Lower lobe of right lung (tissue), 2 donors: ENCODE measurements at places on chromosomes 5 and 9. TPM values are rescaled to one million over a fixed set of nuclear protein-coding genes. Genes with fewer than 3 reads are reported as not detected.

Gene PTCD2
- 5.9 TPM for total RNA-seq

Gene DNAI1
- total RNA-seq: 13.5 TPM

GRCh38 chr5:38473008-38473407, 83.4 kb downstream of the LIFR start:
- no peak overlapping the region for H3K4me3 ChIP-seq
- H3K36me3 ChIP-seq: peaks cover 4% of the 10 kb centered on the region
- H3K27ac ChIP-seq: no peak overlapping the region
- DNase-seq: no peak
- peaks cover 12% of the 10 kb centered on the region for H3K4me1 ChIP-seq

- H3K4me3 ChIP-seq: no peak overlapping the region
- H3K4me1 ChIP-seq: no peaks in the 10 kb centered on the region
- H3K27me3 ChIP-seq: no peaks in the 10 kb centered on the region
- DNase-seq: peak; percentile 57
- no peaks in the 10 kb centered on the region for H3K36me3 ChIP-seq
These were observed 170.3 kb downstream of the PDZD2 start for GRCh38 chr5:31809050-31809870.

Gene PFDN1
- total RNA-seq: 47.1 TPM

DNA sequence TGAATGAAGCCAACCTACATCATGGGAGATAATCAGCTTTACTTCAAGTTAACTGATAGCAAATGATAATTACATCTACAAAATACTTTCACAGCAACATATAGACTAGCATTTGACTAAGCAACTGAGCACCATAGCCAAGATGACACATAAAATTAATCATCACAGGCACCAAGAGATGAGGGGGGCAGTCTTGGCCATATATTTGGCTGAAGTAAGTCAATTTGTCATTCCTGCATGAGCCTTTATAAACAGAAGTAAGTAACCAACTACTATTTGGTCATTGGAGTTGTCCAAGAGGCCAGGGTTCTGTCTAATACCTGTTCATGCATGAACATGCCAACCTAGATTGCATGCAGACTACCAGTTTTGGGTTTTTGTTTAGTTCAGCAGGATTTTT, 53.6 kb downstream of the PDCD1LG2 start:
- H3K27ac ChIP-seq: no peak overlapping the region
- peaks cover 3% of the 10 kb centered on the region for H3K4me1 ChIP-seq
- H3K4me3 ChIP-seq: no peak overlapping the region
- no peaks in the 10 kb centered on the region for H3K27me3 ChIP-seq

Gene OLFM1
- total RNA-seq: 24.1 TPM

DNA sequence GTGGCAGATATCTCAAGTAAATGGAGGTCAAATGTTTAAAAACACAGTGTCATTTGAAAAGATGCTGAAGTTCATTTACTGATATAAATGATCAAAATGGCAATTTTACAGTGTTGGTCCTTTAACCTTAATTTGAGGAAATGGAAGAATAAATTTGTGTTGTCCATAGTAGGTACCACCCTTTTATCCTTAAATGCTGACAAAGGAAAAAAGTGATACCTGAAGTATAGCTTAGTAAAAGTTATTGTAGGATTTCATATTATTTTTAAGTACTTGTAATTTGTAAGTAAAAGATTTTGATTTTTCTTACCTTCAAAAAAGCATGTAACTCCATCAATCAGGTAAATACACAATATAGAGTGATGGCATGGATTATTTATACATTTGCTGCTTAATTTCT, 166.6 kb upstream of the DAP start:
- no peaks in the 10 kb centered on the region for H3K4me1 ChIP-seq
- no peak overlapping the region for H3K4me3 ChIP-seq
- no peak for DNase-seq
- H3K27me3 ChIP-seq: no peaks in the 10 kb centered on the region
- H3K27ac ChIP-seq: no peak overlapping the region

Gene JAKMIP2
- 8.3 TPM for total RNA-seq

DNA sequence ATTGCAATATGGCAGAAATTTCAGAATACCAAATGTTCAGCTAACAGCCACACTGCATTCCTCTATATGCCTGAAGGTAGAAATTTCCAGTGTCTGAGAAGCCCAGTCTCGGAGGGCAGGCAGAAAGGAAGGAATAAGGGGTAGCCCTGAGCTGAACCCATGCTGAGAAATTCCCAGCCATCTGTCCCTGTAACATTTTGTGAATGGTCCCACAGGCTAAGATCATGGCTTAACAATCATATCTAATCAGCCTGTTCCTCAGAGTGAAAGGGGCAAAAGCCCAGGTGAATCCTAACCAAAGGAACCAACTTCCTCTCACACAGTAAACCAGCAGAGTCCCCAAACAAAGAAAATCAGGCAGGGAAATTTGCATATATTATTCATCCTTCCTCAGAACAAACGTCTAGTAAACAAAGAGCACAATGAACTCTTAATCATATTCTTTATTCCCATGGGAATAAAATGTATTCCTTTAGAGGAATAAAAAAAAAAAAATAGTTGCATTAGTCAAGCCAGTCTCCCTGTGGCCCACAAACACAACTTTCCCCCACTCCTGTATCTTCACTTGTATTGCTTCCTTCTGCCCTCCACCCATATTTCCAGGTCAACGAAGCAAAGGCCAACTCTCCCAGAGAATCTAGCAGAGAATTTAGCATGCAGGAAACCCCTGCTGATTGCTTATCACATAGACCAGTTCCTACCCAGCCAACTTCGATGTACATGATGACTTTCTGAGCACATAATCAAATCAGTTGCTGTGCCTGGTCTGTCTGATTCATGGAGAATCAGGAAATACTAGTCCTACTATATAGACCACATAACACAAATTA, 257.6 kb downstream of the FAM114A2 start:
- no peaks in the 10 kb centered on the region for H3K27me3 ChIP-seq
- no peak for DNase-seq
- H3K4me1 ChIP-seq: no peaks in the 10 kb centered on the region
- H3K4me3 ChIP-seq: no peak overlapping the region
- no peak overlapping the region for H3K27ac ChIP-seq
- no peaks in the 10 kb centered on the region for H3K36me3 ChIP-seq

DNA sequence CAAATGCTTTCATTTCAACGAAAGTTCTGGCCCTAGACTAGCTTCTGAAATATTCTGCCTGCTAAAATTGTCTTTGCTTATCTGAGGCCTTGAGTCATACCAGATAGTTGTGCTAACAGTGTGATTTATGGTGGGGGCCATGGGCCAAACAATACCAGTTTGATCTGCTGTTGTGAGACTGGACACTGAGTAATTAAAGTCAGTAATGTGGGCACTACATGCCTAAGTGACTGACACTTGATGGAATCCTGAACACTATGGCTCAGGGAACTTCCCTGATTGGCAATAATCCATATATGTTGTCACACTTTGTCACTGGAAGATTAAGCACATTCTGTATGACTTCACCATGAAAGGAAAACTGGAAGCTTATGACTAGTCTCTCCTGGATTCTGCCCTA, 127.6 kb upstream of the CYLC2 start:
- no peak for DNase-seq
- H3K36me3 ChIP-seq: no peaks in the 10 kb centered on the region
- no peak overlapping the region for H3K27ac ChIP-seq

DNA sequence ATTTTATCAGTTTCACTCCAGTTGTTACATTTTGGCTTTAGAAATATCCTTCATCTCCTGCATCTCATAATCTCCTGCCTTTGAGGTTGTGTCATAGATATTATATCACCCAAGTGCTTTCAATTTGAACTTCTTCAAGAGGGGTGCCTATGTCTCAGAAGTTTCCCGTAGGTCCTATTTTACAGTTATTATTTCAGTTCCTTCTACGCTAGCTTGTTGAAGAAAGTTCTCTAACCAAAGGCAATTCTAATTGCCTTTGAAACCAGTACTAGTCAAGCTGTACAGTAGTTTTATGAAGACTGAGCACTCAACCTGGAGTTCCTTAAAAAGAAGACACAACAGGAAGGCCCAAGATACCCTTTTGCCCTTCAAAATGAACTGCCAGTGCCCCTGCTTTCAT, 116.4 kb downstream of the ZCCHC7 start:
- no peak overlapping the region for H3K4me3 ChIP-seq
- H3K27ac ChIP-seq: no peak overlapping the region
- no peak for DNase-seq

GRCh38 chr5:143290125-143290524, 113.4 kb downstream of the NR3C1 start:
- DNase-seq: no peak
- peaks cover 4% of the 10 kb centered on the region for H3K4me1 ChIP-seq
- peaks cover 56% of the 10 kb centered on the region for H3K36me3 ChIP-seq
- H3K27me3 ChIP-seq: no peaks in the 10 kb centered on the region

GRCh38 chr9:99140685-99141314, 35.9 kb downstream of the TGFBR1 start:
- H3K36me3 ChIP-seq: peaks cover 63% of the 10 kb centered on the region
- DNase-seq: no peak
- peaks cover 21% of the 10 kb centered on the region for H3K4me1 ChIP-seq
- no peaks in the 10 kb centered on the region for H3K27me3 ChIP-seq
- H3K27ac ChIP-seq: no peak overlapping the region

- H3K4me3 ChIP-seq: peak overlapping the region; percentile 61
- H3K27ac ChIP-seq: peak overlapping the region; percentile 81
- peaks cover 32% of the 10 kb centered on the region for H3K27me3 ChIP-seq
- peak; percentile 90 for DNase-seq
- no peaks in the 10 kb centered on the region for H3K36me3 ChIP-seq
- H3K4me1 ChIP-seq: peaks cover 35% of the 10 kb centered on the region
These were observed 1.5 kb upstream of the SHC3 start for GRCh38 chr9:89179895-89180734.

Gene ALDH1A1
- total RNA-seq: 238 TPM

Gene PPIC
- total RNA-seq: 39.5 TPM

GRCh38 chr9:77575785-77576184, 72.3 kb downstream of the GNA14 start:
- no peak overlapping the region for H3K27ac ChIP-seq
- H3K4me3 ChIP-seq: no peak overlapping the region
- H3K36me3 ChIP-seq: no peaks in the 10 kb centered on the region
- H3K27me3 ChIP-seq: no peaks in the 10 kb centered on the region
- DNase-seq: no peak
- no peaks in the 10 kb centered on the region for H3K4me1 ChIP-seq

Gene CCL27
- total RNA-seq: not detected

Gene RNF183
- not detected for total RNA-seq

- H3K36me3 ChIP-seq: peaks cover 24% of the 10 kb centered on the region
- H3K4me3 ChIP-seq: peak overlapping the region; percentile 5
- no peak overlapping the region for H3K27ac ChIP-seq
These were observed 6.9 kb downstream of the SHROOM1 start for GRCh38 chr5:132823481-132824050.

Gene PRDM12
- total RNA-seq: not detected

Gene BAAT
- total RNA-seq: not detected

Gene ENG
- 323 TPM for total RNA-seq

DNA sequence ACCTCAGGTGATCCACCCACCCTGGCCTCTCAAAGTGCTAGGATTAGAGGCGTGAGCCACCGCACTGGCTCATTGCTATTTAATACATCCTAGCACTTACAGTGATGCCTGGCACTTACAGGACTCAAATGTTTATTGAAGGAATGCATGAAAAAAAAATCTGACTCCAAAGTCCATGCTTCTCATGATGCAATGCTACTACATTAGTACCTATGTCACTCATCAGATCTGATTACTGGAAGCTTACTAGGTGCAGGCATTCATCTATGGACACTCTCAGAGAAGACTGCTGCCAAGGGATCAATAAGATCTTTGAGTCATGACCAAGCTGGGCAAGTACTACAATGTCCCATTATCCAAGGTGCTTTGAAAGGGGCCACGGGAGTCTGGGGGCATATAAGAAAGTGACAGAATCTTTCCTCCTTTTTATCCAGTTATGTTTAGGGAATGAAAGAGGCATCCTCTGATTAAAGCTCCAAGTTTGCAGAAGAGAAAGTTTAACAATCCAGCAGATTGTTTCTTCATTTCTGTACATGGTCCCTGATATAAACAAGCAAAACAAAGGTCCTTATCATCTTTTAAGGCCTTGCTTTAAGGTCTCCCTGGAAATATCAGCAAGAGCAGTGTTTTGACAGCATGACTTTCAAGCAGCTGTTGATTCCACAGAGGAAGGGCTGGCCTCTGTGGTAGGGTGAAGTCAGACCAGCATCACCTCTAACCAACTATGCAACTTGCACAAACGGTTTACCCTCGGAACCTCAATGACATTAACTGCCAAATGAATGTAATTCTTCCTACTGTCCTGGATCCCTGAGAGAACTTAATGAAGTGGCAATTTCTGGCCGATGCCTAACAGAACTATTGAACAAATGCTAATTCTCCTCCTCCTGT, 35.9 kb downstream of the ARPC5L start:
- no peak overlapping the region for H3K4me3 ChIP-seq
- no peaks in the 10 kb centered on the region for H3K4me1 ChIP-seq
- H3K27ac ChIP-seq: no peak overlapping the region
- no peak for DNase-seq

DNA sequence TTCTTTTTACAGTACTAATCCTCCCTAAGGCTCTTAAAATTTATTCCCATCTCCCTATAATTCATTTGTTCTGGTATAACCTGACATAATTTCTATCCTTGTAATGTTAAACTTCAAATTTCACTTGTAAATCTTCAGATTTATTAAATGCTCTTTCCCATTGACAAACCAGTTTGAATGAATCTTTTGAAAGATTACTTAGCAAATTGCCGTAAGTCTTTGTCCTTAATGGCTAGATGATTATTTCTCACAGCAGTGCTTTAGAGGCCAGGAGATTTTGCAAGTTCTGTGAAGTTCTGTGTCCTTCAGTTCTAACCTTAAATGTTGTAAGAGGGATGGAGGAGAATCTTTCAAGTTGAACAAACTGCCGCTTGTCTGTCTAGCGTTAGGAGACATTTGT, 4.2 kb downstream of the SLC44A1 start:
- peaks cover 24% of the 10 kb centered on the region for H3K4me1 ChIP-seq
- H3K27ac ChIP-seq: no peak overlapping the region
- H3K36me3 ChIP-seq: no peaks in the 10 kb centered on the region
- no peaks in the 10 kb centered on the region for H3K27me3 ChIP-seq
- H3K4me3 ChIP-seq: no peak overlapping the region

DNA sequence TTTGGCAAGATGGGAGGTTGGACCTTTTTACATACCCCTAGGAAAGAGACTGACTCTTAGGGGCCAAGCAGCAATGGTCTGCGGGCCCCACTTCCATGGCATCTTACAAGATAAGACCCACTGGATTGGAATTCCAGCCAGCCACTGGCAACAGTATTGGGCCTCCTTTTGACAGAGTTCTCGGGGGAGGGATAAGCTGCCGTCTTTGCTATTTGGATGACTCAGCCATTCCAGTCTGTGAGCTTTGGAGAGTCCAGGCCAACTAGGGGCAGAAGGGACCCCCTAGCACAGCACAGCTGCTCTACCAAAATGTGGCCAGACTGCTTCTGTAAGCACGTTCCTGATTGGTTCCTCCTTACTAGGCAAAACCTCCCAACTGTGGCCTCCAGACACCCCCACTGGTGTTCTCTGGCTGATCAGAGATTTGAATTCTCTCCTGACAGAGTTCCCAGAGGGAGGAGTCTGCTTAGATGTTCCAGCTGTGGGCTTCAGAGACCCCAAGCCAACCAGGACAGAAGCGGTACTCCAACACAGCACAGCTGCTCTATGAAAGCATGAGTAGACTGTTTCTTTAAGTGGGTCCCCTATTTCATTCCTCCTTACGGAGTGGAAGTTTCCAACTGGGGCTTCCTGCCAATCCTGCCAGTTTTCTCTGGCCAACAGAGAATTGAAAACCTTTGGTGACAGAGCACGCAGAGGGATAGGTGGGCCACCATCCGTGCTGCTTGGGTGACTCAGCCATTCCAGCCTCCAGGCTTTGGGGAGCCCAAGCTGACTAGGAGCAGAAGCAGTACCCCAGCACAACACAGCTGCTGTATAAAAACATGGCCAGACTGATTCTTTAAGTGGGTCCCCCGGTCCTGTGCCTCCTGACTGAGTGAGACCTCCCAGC, 672.1 kb upstream of the RIOK2 start:
- no peaks in the 10 kb centered on the region for H3K36me3 ChIP-seq
- H3K27me3 ChIP-seq: no peaks in the 10 kb centered on the region
- H3K27ac ChIP-seq: no peak overlapping the region
- no peak for DNase-seq
- H3K4me3 ChIP-seq: no peak overlapping the region

Gene SPINK1
- not detected for total RNA-seq
